Camera-type eye (tissue), 1 donor: ENCODE measurements at places on chromosomes 6 and 20. TPM values are rescaled to one million over a fixed set of nuclear protein-coding genes. Genes with fewer than 3 reads are reported as not detected.

The FHL5 gene
- 0.60 TPM for total RNA-seq

The GMDS gene
- 53.0 TPM for total RNA-seq

The OXT gene
- not detected for total RNA-seq

The LINC00237 gene
- 2.1 TPM for total RNA-seq

The IP6K3 gene
- 3.7 TPM for total RNA-seq

The EPB41L2 gene
- 653 TPM for total RNA-seq

The SIRPD gene
- not detected for total RNA-seq

The HFE gene
- total RNA-seq, result 5.2 TPM

The ANKEF1 gene
- total RNA-seq, result 7.4 TPM
